Stimulated activated CD4-positive, alpha-beta T cell treated with anti-CD3 and anti-CD28 coated beads, TNF-alpha, amount 100 ng/mL, for 24 hours (primary cell): ENCODE measurements at places on chromosomes 2 and 18.

- DNase-seq, result no peak
These were observed 20.3 kb upstream of the CHST10 start for GRCh38 chr2:100437751-100438150.

- no peak for DNase-seq
These were observed 214.1 kb downstream of the RDH14 start for GRCh38 chr2:18346344-18346743.

- DNase-seq, result no peak
These were observed 30.9 kb upstream of the EML6 start for GRCh38 chr2:54692556-54692955.

GRCh38 chr2:173940208-173941020 lies 24.8 kb downstream of the SP3 start:
- DNase-seq, result no peak

- DNase-seq, result no peak
These were observed 68.9 kb downstream of the PTRHD1 start for GRCh38 chr2:24724111-24724775.

GRCh38 chr18:22488554-22488953 lies 70.8 kb upstream of the CTAGE1 start:
- DNase-seq, result no peak

DNA sequence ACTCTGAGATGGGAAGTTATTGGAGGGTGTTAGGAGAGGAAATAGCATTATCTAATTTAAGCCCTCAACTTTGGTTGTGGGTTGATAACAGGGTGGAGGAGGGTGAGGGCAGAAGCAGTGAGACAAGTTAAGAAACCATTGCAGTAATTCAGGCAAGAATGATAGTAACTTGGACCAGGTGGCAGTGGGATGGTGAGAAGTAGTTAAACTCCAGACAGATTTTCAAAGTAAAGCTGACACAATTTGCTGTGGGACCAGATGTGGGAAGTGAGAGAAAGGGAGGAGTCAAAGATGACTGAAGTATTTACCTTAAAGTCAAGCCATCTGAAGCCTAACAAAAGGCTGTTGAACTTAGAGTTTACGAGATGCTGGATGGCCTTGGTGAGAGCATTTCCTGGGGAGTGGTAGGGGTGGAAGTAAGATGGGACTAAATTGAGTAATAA lies 163.2 kb upstream of the KLF7 start:
- DNase-seq, result no peak

DNA sequence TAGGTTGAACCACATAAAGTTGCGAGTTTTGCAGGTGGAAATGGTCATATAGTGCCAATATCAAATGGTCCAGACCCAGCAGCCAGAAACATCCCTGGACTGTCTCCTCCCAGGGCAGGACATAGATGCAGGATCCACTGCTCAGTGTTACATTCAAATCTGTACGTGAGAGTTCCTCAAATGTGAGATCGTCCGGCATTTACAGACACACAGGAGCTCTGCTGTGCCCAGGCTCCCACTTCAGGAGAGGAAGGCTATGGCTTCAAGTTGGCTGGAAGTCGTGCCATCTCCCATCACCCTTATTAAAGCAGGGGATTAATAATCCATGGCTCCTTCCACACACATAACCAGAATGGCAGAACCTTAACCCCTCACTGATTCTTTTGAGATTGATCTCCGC lies 688.2 kb upstream of the HS6ST1 start:
- DNase-seq, result no peak

GRCh38 chr2:101745711-101746694 lies 48.5 kb downstream of the MAP4K4 start:
- DNase-seq, result no peak

DNA sequence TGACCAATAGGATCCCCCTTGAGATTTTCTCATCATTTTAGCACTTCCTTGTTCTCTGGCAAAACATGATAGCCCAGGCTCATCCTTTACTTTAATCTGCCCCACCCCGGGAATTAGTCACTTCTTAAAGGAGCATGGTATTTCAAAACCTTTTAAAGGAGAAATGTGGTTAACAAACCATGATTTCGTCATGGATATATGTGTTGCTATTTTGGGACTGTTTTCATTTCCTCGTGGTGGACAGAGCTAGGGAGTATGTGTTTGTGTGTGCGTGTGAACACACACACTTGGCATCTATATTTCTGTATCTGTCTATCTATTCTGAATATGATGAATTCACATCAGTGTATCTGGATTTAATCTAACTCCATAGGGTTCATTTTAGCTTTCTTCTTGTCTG lies 128.1 kb downstream of the BIRC6 start:
- no peak for DNase-seq

DNA sequence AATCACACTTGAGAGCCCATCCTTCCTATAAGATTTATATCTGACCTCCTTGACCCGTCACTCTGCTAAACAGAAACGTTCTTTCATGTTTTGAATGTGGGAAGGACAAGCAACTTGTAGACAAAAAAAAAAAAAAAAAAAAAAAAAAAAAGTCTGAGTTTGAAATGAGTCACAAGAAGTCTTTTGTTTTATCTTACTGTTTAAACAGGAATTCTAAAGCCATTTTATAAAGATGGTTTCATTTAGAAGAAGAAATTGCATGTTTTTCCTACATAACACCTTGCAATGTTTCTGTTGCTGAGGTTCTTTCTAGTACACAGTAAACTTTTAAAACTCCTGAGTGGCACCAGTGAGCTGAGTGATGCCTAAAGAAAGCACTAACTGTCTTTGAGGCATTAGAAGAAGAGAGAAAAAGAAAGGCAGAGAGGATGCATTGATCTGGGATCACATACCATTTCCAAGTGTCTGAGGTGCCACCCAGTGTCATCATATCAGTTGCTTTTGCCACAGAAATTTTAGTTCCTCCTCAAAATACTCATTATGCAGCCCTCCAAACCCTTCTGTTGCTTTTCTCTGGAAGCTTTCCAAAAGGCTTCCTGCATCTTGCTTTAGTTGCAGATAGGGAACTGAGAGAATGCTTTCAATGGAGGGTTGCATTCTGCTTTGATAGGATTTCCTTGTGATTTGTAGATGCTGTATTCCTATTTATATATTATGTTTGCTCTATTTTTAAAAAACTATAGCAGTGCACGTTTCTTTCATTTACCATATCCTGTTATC lies 69.1 kb downstream of the ACVR2A start:
- no peak for DNase-seq

GRCh38 chr2:180343528-180344345 lies 336.6 kb upstream of the CWC22 start:
- no peak for DNase-seq

- no peak for DNase-seq
These were observed 39.9 kb downstream of the CROCC2 start for GRCh38 chr2:240946046-240946445.

DNA sequence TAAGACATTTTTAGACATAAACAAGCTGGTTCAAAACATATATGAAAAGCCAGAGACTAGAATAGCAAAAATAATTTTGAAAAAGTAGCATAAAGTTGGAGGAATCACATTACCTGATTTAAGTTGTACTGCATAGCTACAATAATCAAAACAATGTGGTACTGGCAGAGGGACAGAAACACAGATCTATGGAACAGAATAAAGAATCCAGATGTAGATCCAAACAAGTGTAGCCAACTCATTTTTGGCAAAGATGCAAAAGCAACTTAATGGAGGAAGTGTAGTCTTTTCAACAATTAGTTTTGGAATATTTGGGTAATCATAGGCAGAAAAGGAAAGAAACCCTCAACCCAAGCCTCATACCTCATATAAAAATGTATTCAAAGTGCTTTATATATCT lies 278.7 kb upstream of the ZNF521 start:
- DNase-seq, result no peak

- no peak for DNase-seq
These were observed 1941.7 kb upstream of the LRRTM1 start for GRCh38 chr2:82246220-82246775.

DNA sequence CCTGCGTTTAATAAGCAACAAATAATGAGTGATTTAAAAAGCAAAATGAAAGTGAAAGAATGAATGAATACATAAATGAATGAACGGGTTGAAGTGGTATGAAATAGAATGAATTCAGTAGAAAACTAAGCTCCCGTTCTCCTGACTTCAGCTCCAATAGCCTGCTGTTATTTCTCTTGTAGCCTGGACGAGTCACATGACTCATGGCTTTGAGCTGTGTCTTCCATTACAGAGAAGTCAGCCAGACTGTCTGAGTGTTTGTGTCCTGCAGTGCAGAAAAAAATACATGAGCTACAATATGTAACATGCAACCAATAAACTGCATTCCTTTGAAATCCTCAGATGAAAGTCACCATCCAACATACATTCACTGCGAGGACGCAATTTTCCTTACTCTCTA lies 21.2 kb downstream of the SCG2 start:
- DNase-seq, result no peak

GRCh38 chr18:45838302-45839070 lies 13.0 kb downstream of the SIGLEC15 start:
- DNase-seq, result no peak

GRCh38 chr2:68911246-68911645 lies 40.0 kb upstream of the BMP10 start:
- DNase-seq, result no peak

- no peak for DNase-seq
These were observed 62.0 kb downstream of the GPR39 start for GRCh38 chr2:132478461-132479105.

DNA sequence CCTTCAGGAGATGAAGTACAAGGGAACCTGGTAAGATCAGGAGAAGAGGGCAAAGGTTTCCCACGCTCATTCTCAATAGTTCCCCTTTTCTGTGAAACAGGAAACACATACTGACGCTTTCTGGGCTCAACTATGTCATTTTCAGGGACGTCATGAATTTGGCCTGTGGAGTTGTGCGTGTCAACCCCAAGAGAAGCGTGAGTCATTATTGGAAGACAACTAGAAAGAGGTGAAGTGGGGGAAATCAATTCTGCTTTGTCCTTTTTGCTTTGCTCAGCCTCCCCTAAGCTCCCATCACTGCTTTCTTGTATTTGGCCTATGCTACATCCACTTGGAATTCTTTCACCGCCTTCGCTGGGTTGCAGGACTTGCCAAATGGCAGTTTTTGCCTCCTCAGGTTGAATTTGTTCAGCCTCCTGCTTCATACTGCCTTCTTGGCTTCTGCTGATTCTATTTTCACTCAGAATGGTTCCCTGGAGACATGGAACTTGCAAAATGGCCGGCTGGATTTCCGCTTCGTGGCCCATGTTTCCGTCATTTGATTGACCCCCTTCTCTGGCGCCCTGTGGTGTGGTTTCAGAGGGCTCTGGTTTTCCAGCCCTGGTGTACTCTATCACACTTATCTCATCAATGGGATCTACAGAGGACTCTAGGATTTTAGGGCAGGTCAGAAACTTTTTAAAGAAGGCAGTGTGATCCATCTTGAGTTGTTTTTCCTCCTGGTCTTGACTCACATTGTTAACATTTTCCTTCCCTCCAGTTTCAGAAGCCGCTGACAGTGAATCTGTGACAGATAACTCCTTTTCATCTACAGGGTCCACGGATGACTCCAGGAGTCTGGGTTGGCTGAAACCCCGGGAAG lies 93.3 kb downstream of the ALPK2 start:
- DNase-seq, result no peak

- no peak for DNase-seq
These were observed 47.2 kb downstream of the FAM124B start for GRCh38 chr2:224354632-224355211.
